ENCODE measurements at places on chromosomes 11 and 22.

DNA sequence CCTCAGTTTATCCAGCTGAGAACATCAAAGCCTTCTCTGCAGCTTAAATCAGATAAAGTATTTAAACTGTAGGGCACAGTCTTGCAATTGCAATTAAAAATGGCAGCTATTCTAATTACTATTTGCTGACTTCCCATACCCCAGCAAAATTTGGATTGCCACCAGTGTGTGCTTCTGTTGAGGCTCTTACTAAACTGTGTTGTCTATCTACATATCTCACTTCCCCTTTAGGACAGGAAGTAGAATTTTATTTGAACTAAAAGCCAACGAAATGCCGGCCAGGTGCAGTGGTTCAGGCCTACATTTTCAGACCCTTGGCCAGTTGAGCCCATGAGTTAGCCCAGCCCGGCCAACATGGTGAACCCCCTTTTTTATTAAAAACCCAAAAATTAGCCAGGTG, 7.1 kb downstream of the SAA4 start:
- DNase-seq = no peak

DNA sequence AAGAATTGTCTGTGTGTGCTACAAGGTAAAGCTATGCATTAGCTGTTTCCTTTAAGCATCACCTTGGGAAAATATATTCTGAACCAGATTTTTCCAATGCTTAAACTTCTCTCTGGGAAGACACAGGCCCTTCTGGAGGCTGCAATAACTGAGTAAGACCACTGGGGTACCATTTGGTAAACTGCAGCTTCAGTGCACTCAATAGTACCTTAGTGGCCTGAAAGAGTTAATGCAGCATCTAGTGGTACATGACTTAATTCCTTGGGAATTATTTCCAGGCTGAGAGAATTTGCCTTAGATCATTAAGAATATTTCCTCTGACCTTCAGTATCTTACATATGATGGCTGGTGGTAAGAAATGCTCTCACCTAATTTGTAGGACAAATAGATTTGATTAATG, 727.4 kb downstream of the DLG2 start:
- no peak for DNase-seq

GRCh38 chr11:123258877-123259276, 63.8 kb upstream of the CLMP start:
- DNase-seq = no peak

GRCh38 chr11:70845591-70846041, 406.8 kb downstream of the SHANK2 start:
- no peak for DNase-seq

- DNase-seq = no peak
Observed at GRCh38 chr11:58641803-58642581, 19.5 kb downstream of the CNTF start.

DNA sequence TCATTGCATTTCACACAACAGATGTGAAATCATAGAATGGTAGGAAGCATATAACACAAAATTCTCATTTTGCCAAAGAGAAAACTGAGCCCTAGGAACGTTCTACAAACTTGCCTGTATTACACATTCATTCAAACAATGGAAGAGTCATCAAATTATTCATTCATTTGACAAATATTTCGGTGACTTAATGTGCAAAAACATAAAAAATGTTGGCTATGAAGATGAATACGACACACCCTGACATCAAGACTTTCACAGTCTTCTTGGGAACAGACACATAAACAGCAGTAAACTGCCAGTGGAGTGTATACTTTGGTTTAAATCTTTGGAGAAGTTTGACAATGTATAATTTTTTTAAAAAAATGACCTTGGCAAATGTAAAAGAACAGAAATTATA, 20.4 kb upstream of the C11orf87 start:
- DNase-seq = no peak

DNA sequence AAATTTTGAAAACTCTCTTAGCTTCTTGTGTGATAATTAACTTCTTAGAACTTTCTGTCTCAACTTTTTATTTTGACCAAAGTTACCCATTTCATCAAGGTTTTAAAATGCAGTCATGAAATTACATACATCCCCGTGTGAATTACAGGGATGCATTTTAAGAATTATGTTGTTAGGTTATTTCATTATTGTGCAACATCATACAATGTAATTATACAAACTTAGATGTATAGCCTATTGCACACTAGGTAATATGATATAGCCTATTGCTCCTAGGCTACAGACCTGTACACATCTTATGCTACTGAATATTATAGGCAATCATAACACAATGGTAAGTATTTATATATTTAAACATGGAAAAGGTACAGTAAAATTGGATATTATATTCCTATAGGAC, 228.1 kb upstream of the C11orf87 start:
- no peak for DNase-seq

GRCh38 chr22:45934659-45935341, 42.2 kb downstream of the WNT7B start:
- no peak for DNase-seq

DNA sequence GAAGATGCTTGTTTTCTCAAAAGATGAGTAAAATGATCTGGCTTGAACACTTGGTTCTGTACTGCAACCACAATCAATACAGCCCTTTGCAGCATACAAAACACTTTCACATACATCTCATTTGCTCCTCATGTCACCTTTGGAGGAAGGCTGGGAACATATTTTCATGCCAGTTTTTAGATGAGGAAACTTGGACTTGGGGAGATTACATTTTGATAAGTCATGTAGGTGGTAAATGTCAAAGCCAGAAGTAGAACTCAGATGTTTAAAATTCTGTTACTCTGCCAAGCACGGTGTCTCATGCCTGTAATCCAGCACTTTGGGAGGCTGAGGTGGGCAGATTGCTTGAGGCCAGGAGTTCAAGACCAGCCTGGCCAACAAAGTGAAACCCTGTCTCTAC, 121.8 kb downstream of the MICAL2 start:
- no peak for DNase-seq

DNA sequence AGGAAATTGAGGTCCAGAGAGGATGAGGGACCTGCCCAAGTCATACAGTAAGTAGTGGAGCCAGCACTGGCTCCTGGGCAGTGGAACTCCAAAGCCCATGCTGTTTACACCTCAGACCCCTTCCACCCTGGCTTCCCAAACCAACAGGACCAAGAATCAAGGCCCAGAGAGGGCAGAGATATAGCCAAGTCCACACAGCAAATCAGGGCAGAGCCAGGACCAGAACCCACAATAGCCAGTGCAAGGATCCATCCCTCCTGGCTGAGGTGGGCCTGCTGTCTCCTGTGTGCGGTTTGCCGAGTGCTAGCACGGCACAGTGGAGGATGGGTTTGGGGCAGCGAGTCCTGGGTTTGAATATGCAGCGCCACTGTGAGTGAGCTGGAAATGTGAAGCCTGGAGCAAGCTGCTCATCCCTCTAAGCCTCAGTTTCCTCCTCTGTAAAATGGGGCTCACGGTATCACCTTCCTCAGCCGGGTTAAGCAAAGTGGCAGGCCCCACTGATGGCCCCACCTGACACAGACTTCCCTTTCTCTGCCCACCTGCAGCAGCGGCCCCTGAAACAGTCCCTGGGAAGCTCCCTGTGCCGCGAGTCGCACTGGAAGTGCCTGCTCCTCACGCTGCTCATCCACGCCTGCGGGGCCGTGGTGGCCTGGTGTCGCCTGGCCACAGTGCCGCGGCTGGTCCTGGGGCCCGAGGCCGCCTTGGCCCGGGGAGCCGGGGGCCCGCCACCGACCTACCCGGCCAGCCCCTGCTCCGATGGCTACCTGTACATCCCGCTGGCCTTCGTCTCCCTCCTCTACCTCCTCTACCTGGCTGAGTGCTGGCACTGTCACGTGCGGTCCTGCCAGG, 2.3 kb downstream of the TMEM151A start:
- DNase-seq = no peak

DNA sequence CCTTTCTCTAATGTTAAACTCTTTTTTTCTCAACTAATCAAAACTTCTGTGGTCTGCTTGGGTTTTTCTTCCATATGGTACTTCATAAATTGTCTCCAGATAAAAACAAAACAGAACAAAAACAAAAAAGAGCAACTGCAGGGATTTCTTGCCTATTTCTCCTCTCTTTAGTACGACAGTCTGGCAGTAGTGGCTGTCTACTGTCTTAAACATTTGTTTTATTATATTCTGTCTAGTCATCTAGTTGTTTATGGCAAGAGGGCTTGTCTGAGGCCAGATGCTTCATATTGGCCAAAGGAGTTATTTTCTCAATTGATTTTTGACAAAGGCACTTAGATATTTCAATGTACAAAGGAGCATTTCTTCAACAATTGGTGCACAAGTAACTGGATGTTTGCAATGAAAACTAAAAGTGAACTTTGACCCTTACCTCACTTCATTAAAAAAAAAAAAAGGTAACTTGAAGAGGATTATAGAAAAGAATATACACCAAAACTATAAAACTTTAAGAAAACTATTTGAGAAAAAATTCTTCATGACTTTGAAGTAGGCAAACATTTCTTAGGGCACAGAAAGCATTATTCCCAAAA, 404.2 kb downstream of the LUZP2 start:
- no peak for DNase-seq

DNA sequence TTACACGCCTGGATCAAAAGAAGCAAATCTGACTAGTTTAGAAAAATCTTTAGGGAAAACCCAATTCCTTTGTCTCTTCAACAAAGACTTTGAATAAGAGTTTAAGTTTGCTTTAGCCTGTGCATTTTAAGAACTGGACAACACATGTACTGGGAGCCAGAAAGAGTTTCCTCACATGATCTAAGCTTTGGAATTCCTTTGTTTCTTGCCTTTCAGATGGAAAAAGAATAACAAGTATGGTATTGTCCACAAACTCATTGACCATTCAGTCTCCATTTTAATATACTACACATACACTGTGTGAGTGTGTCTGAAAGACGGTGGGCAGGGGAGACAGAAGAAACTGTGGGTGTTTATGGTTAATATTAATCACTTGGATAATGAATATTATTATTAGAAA, 205.6 kb downstream of the MAML2 start:
- no peak for DNase-seq

DNA sequence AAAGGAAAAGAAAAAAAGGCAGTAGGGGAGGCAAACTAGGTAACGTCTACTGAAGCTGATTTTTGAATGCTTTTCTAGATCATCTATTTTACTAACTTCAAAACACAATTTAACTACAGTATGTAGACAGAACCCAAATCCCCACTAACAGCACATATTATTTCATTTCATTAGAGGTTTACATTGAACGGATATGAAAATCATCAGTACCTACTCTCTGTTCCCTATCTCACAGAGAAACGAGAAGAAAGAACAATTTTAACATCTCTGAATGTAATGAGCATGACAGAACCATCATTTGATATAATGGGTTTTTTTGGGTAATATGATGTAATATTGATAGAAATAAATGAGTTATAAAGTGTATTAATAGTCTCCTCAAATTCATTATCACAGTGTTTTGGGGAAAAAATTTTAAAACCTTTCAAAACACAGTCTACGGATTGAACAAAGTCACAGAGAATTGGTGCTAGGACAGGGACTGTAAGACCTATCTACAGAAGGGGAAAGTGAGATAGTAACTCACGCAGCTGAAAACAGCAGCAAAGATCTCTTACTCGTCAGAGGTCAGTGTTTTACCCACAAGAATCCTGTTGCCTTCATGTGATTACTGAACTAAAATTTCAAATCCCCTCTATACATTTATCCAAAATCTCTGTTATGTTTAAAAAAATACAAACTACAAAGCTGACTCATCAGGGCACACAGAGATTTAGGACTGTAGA, 77.3 kb downstream of the ZBTB44 start:
- DNase-seq = no peak

GRCh38 chr11:78259777-78260487, 71.2 kb downstream of the USP35 start:
- no peak for DNase-seq

DNA sequence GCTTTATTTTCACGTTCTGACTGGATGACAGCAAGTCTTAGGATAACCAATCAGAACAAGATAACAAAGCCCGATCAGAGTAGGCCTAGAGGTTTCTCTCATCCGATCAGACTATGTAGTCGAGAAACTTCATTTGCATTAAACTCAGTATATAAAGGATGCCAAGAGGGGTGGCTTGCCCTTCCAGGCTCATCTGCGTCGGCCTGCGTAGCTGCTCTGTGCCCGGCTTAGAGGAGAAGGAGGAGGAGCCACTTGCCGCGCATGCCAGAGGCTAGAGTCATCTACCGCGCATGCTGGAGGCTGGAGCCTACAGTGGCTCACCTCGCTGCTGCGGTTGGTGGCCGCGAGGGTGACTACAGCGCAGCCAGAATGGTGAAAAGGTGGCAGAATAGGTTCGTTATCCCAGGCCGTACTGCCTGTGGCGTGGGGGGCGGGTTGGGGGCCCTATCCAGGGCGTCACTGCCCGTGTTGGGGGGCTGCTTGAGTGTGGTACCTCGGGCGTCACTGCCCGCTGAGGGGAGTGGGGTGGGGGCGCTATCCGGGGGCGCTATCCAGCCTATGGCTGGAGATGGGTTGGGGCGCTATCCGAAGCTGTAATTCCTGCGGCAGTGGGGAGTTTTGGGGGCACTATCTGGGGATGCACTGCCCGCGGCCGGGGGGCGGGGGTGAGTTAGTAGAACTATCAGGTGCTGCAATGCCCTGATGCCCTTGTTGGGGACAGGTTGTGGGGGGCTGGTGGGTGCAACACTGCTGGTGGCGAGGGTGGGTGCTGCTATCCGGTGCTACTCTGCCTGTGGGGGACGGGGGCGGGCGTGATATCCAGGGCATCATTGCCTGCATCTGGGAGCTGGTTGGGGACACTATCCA, at the start of gene RFPL2:
Gene RFPL2, minus strand, starts transcription at position 218 of the 867 bp plus-strand sequence. CDS start 2,622 bp downstream, outside the sequence.
- no peak for DNase-seq

GRCh38 chr11:114027391-114027790, 32.1 kb upstream of the ZBTB16 start:
- DNase-seq = no peak

DNA sequence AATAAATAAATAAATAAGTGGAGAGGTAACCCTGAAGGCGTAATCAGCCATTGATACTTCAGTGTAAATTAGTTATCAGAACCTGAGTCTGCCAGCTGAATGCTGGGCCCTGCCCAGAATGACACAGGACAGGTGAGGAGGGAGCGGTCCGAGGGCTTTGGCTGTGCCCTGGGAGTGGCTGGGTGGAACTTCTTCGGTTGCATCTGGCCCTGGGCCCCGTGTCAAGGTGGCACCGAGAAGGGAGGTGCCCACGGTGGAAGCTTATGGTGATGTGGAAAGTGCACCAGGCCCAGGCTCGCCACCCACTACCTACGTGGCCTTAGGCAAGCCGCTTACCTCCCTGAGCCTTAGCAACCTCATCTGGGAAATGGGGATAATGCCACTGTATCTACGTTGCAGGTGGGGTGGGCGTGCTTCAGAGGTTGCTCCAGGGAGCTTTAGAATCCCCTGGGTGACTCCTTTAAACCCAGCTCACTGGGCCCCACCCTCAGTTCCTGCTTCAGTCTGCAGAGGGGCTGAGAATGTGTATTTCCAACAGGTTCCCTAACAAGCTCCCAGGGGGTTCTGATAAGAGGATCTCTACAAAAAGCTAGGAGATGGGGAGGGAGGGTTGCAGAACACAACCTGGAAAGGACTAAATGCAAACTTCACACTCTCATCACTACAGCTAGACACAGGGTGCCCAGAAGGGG, 38.8 kb downstream of the TXN2 start:
- DNase-seq = no peak

GRCh38 chr11:27487706-27488105, 15.1 kb upstream of the LGR4 start:
- DNase-seq = no peak

All from stimulated activated CD4-positive, alpha-beta T cell treated with anti-CD3 and anti-CD28 coated beads, Interleukin-4, amount 100 ng/mL, for 48 hours (primary cell).